Motor neuron (in vitro differentiated cells): ENCODE measurements at places on chromosomes 7 and 10. TPM values are rescaled to one million over a fixed set of nuclear protein-coding genes. Genes with fewer than 3 reads are reported as not detected.

ZNF775 gene
- 8.9 and 11.5 TPM in 2 replicates for total RNA-seq

LHFPL3 gene
- total RNA-seq = not detected in 2 replicates

LBX1 gene
- total RNA-seq = 14.0 and 30.1 TPM in 2 replicates

HPSE2 gene
- 0.34 and 0.42 TPM in 2 replicates for total RNA-seq

TRDMT1 gene
- 7.0 and 12.1 TPM in 2 replicates for total RNA-seq

SH2D4B gene
- 0.31 TPM in 1 of 2 replicates, not detected in the other for total RNA-seq

LIPJ gene
- total RNA-seq = 0.47 and 0.49 TPM in 2 replicates

DOCK1 gene
- total RNA-seq = 28.6 and 29.0 TPM in 2 replicates

PLPP4 gene
- total RNA-seq = 0.32 and 0.67 TPM in 2 replicates

OR2A42 gene
- total RNA-seq = 0.15 TPM in 1 of 2 replicates, not detected in the other

LMOD2 gene
- total RNA-seq = 0.20 TPM in 1 of 2 replicates, not detected in the other

GHRHR gene
- total RNA-seq = 1.6 TPM in 1 of 2 replicates, not detected in the other

ZC3HAV1L gene
- total RNA-seq = 1.4 TPM in 2 replicates

BLNK gene
- 0.18 TPM in 1 of 2 replicates, not detected in the other for total RNA-seq

DNA sequence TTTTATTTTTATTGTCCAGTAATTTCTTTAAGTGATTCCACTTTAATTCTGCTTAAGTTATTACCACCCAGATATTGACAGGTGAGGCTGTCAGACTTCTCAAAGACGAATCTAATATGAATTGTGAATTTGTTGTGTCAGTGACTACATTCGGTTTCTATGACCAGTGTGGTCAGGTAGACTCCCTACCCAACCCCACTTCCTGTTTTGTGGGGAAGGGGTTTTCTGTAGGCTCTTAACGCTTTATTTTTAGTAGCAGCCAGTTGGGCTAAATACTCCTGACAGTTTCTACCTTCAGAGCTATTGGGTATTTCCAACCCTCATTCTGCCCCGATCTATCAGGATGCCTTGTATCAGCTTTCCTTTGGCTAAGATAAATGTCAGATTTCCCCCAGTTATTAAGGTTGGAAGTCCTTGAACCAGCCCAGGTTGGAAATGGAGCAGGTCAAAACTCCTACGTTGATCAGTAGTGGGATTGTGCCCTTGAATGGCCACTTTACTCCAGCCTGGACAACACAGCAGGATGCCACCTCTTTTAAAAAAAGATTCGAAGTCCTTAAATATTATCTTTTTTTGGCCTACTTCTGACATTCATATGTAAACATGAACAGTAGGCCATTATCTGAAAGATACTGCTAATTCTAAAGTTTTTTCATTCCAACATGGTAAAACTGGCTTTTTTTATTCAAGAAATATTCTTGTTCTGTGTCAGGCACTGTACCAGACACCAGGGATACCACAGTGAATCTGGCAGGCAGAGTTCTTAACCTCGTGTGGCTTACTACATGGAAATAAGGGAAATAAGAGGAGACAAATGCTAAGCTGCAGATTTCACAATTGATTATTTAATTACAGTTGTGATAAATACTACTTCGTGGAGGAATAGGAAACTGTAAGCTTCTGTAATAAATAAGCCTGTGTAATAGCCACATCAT is 133.3 kb upstream of the SAMD8 start:
- no peak for ATAC-seq

GRCh38 chr10:21524131-21524525 is 1.4 kb downstream of the SKIDA1 start:
- ATAC-seq = no peak

- ATAC-seq = peak; percentile 46
Measured at GRCh38 chr10:63866747-63867140, 345.5 kb downstream of the REEP3 start.

DNA sequence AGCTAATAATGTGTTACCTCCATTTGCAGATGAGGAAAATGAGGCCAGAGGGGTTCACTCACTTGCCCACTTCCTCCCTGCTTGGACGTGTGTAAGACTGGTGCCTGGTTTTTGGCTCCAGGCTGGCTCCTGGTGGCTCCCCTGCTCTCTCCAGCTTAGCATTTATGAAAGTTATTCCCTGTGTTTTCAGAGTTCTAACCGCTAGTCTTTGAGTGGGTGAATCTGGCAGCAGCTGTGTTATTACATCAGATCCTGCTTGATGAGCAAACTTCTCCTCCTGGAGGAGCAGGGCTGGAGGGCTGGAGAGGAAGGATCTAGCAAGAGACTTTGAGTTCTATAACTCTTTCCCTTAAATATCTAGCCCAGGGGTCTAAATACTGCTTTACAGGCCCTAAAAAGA is 80.9 kb upstream of the AGBL3 start:
- ATAC-seq = no peak

- no peak for ATAC-seq
Measured at GRCh38 chr7:100963874-100964273, 5.5 kb upstream of the MUC12 start.

DNA sequence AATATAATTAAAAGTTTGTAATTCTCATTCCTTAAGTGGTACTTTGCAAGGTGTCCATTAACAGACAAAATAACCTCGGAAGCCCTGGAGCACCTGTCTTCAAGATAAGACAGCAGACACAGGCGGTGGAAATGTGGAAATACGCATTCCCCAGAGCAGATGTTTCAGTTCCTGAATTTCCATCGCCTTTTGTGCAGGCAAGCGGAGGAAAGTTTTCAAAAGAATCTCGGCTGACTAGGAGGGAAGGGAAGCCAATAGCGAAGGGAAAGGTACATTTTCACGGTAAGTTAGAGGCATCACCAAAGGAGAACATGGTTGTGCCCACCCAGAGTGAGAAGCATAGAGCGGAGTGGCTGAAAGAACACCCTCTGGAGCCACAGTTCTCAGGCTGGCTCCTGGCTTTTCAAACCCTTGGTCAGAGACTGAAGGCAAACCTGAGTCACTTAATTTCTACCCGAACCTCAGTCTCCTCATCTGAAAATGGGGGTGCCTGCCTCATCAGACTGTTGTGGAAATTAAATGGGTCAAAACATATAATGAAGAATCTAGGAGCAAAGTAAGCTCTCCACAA is 13.6 kb downstream of the CPA1 start:
- ATAC-seq = no peak

- no peak for ATAC-seq
Measured at GRCh38 chr10:13587391-13587790, 626 bp downstream of the PRPF18 start.

- ATAC-seq = no peak
Measured at GRCh38 chr7:107551936-107552335, 11.8 kb downstream of the COG5 start.

GRCh38 chr7:31017032-31017675 is 35.0 kb upstream of the ADCYAP1R1 start:
- no peak for ATAC-seq

GRCh38 chr7:7173956-7174632 is 8.2 kb upstream of the C1GALT1 start:
- no peak for ATAC-seq

GRCh38 chr10:119535837-119536507 is 6.5 kb downstream of the RGS10 start:
- no peak for ATAC-seq

- ATAC-seq = peak; percentile 52
Measured at GRCh38 chr10:58641095-58641531, 128.4 kb downstream of the BICC1 start.

- peak; percentile 50 for ATAC-seq
Measured at GRCh38 chr10:132099389-132100090, 33.8 kb downstream of the JAKMIP3 start.

GRCh38 chr10:34320265-34320664 is 494.8 kb downstream of the PARD3 start:
- peak; percentile 28 for ATAC-seq

DNA sequence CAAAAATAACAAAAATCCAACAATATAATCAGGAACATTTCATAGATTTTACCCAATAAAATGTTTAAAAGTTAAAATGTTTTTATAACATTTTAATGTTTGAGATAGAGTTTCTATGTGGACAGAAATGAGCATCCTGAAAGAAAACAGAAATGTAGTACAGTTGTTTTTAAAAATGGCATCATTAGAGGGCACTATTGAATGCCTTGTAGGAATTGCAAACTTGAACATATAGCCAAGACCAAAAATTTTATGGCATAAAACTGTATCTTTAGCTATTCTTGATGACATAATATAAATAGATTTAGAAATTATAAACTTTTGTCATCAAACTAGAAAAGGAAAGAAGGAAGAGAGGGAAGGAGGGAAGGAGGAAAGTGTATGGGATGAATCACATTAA is 1372.7 kb downstream of the GATA3 start:
- ATAC-seq = no peak

- ATAC-seq = no peak
Measured at GRCh38 chr10:101905251-101905650, 61.7 kb upstream of the KCNIP2 start.

DNA sequence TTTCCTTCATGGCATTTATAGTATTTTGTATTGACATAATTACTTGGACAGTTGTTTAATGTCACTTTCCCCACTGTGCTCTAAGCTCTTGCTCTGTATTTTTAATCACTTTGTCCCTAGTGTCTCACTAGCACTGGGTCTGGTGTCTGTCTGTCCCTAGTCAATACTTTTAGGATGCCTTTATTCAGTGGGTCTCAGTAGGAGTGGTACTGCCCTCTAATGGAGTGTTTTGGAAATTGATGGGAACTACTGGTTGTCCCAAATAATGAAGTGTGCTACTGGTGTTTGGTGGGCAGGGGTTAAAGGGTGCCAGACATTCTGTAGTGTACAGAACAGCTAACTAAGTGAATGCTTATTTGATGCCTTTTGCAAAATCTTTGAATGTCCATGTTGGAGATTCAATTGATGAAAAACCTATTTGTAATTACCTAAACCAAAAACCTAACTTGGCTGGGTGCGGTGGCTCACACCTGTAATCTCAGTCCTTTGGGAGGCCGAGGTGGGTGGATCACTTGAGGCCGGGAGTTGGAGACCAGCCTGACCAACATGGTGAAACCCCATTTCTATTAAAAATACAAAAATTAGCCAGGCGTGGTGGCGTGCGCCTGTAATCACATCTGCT is 33.3 kb downstream of the CDK14 start:
- peak; percentile 78 for ATAC-seq

- ATAC-seq = peak; percentile 49
Measured at GRCh38 chr7:115869190-115869589, 161.4 kb downstream of the TFEC start.

- ATAC-seq = no peak
Measured at GRCh38 chr7:27802999-27803398, 63.0 kb downstream of the TAX1BP1 start.

GRCh38 chr7:10239695-10240345 is 733.9 kb upstream of the PHF14 start:
- no peak for ATAC-seq

GRCh38 chr7:33554046-33554445 is 351.3 kb upstream of the BMPER start:
- no peak for ATAC-seq

DNA sequence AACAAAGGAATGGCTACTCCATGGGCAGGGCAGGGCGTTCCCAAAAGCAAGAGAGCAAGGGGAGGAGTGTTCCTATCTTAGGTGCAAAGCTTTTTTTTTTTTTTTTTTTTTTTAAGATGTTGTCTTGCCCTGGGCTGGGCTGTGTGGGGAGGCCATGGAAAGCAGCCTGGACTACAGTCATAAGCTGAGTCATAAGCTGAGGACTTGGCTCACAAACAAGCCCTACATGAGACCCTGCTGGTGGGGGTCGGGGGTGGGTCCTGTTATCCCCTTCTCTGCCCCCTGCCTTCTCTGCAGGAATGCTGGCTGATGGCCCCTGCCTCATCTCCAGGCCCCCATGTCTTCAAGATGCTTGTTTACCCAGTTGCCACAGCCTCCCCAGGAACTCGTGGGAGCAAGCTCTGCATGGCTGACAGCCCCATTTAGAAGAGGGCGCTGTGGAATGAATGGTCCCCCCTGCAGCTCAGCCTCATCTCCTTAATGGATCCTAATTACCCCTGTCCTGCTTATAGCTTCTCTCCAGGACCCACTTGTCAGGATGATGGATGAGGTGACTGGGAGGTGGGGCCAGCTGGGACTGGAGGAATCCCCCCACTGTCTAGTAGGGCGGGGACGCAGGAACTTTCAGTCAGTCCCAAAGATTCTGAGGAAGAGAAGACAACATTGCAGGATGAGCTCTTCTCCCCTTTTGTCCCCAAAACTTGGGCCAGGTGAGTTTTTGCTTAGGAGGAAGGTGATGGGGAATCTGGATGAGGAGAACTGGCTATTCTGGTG is 340.8 kb upstream of the PODXL start:
- ATAC-seq = peak; percentile 84

DNA sequence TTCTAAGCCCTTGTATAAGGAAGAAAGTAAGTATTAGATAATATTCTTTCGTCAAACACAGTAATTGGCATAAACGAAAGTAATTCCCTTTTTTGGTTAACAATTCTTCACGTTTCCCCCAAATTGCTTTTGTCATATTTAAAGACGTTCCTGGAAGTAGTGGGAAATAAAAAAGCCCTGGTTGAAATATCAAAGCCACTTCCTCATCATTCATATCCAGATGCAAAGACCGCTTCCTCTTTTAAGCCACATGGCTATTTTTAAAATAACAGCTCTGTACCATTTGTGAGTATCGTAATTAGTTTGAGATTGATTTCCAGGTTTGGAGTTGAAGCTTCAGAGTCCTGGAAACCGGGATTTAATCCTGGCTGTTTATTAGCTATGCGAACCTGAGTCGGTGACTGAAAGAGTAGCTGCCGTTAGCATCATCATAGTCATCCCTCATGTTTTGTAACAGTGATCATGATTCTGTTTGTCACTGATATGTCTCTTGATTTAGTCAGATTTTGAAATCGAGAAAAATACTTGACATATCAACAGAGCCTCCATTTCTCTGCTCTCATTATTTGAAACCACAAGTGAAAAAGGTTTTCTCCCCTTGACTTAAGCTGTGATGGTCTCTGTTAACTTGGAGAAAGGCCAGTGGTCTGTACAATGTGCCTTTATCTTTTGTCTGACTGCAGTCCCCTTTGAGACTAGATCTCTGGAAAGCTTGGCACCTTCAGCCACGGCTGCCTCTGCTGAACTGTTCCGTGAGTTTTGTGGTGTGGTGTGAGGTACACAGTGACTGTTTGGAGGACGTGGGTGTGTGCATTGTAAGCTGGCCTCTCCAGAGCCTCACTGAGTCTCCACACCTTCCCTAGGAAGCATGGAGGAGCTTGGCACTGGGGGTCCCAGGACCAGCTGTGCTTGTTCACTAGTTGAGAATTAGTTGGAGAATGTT is 18.1 kb downstream of the OPTN start:
- ATAC-seq = no peak
